BJ (cell line): ENCODE measurements at places on chromosomes 11 and 22.

GRCh38 chr22:19622061-19622441 lies 92.3 kb upstream of the SEPTIN5 start:
- DNase-seq = no peak

DNA sequence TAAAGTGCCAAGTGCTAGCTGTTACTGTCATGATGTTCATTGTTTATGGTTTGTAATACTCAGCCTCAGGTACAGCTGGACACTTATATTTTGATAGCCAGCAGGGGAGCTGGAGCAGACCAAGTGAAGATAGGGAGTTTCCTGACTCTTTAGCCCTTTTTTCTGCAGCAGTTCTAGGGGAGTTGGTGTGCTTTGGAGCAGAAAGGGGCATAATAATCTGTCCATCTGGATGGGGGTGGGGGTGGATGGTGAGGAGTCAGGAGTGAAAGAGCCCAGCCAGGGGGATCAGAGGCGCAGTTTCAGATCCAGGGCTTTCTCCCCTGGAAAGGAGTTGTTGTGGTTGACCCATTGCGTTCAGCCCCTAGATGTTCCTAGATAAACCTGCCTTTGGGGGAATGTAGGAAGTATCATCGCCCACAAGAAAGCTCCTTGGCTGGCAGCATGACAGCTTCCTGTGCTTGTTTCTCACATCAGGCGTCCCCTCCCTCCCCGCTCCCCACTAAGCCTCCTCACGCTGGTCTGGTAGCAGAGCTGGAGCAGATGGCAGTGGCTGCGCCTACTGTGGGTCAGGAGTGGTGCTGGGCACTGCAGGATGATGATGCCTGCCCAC lies 41.9 kb downstream of the MED15 start:
- no peak for DNase-seq

GRCh38 chr11:78469896-78470295 lies 52.3 kb upstream of the GAB2 start:
- DNase-seq = no peak

DNA sequence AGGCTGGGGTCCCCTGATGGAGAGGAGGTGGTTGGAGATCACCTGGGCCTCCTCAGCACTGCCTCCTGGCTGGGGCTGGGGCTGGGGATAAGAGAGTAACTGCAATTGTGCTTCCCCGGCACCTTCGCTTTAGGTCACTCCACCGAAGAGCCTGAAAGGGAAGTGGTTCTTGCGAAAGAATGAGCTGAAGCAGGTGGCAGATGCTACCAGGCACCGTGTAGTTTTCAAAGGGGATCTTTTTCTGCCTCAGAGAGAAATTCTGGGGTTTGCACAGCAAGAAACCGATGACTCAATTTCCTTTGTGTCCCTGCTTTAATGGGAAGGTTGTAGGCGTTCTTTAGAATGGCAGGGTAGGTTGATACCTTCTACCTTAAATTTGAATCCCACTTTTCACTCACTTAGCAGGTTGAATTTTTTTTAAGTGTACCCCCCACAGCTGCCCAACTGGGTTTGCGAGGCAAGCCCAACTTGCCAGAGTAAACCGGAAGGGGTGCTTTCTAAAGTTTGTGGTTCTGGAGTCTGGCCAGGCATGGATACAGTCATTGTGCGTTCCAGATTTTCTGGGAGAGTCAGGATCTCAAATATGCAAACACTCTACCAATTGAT lies 5.3 kb downstream of the CD44 start:
- no peak for DNase-seq

GRCh38 chr22:48714231-48714630 lies 1113.4 kb downstream of the BRD1 start:
- DNase-seq = no peak

- no peak for DNase-seq
Observed at GRCh38 chr11:30143098-30143705, 87.6 kb upstream of the FSHB start.
